Right ventricle myocardium superior (tissue), 1 donor: ENCODE measurements at places on chromosomes 12 and 14.

DNA sequence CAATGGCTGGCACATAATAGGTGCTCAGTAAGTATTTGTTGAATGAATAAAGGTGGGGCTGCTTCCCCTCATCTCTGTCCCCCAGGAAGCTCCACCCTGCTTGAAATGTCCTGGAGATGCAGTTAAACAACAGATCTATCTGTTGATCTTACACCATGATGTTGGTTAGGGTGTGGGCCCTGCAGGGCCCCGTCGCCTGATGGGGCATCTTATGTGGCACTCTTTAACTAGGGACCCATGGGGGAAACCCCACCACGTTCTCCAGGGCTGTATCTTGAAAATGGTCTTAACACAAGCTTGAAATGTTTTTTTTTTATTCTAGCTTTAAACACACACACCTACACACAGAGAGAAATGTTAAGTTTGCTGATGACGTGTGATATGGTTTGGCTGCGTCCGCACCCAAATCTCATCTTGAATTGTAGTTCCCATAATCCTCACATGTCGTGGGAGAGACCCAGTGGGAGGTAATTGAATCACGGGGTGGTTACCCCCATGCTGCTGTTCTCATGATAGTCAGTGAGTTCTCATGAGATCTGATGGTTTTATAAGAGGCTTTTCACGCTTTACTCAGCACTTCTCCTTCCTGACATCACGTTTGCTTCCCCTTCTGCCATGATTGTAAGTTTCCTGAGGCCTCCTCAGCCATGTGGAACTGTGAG lies 741.7 kb downstream of the VRK1 start:
- DNase-seq: no peak

DNA sequence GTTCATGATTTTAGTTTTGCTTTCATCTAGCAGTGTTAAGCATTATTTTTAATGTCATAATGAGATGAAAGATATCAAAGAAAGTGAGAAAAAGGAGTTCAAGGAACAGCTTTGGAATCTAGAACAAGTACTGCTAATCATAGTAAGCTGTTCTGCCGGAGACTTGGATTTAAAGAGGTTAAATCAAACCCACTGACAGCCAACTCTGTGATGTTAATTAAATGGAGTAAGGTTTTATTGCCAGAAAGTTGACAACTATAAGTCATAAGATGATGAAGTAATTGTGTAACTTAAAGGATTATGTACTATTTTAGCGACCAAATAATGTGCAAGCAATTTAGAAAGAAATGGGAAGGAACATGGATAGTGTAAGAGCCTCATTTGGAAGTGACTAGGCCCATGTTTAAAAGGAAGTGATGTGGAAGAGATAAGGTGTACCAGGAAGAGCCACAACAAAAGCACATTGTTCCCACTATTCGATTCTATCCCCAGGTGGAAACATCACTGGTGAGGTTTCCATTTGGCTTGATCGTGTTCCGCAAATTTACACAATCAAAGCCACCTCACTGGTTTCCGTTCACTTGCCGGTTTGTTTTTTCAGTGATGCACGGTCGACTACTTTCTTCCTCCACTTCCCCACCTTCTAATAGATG lies 388.5 kb downstream of the PAWR start:
- no peak for DNase-seq

DNA sequence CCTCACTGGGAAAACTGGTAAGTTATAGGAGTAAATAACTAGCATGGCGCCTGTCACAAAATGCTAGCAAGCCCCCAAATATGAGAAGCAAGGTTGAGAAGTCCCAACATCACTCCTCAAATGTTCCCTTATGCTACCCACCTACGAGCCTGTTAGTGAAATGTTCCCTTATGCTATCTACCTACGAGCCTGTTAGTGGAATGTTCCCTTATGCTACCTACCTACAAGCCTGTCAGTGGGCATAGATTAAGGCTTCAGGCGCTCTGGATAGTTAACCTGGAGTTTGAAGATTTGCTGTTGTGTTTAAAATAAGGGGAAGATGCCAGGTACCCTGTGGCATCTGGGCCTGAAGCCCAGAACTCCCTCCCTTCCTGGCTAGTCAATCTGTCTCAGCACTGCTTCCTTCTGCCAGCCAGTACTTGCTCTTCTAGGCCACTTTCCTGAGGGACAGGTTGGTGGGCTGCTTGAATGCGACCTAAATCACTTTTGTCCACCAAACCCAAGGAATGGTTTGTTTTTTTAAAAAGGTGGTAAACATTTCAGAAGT lies 67.1 kb upstream of the SINHCAF start:
- no peak for DNase-seq

GRCh38 chr14:56059054-56059453 lies 59.2 kb upstream of the PELI2 start:
- no peak for DNase-seq

DNA sequence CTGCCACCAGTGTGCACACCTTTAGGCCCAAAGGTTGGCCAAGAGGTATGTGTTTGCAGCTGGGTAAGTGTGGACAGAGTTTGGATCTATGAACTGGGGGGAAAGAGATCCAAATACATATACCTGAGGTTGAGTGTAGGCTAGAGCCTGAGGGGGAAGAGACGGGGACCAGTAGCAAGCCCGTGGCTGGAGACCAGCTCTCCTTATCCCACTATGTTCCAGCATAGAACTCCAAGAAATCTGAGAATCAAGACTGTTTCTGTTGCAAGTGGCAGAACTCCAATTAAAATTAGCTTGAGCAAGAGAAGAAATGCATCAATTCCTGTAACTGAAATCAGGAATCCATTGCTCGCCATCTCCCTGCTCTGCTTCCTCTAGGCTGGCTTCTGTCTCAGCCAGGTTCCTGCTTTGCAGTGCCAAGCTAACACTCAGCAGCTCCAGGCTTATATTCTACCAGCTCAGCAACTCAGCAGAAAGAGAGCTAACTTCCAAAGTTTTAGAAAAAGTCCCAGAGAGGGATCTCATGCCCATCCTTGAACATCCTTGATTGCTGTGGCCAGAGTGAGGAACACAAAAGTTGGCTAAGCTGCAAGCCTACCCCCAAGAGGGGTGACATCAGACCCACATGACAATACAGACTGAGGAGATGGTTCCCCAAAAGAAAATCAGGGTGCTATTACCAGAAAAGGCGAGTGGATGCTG lies 1.5 kb upstream of the PCK2 start:
- DNase-seq: no peak

DNA sequence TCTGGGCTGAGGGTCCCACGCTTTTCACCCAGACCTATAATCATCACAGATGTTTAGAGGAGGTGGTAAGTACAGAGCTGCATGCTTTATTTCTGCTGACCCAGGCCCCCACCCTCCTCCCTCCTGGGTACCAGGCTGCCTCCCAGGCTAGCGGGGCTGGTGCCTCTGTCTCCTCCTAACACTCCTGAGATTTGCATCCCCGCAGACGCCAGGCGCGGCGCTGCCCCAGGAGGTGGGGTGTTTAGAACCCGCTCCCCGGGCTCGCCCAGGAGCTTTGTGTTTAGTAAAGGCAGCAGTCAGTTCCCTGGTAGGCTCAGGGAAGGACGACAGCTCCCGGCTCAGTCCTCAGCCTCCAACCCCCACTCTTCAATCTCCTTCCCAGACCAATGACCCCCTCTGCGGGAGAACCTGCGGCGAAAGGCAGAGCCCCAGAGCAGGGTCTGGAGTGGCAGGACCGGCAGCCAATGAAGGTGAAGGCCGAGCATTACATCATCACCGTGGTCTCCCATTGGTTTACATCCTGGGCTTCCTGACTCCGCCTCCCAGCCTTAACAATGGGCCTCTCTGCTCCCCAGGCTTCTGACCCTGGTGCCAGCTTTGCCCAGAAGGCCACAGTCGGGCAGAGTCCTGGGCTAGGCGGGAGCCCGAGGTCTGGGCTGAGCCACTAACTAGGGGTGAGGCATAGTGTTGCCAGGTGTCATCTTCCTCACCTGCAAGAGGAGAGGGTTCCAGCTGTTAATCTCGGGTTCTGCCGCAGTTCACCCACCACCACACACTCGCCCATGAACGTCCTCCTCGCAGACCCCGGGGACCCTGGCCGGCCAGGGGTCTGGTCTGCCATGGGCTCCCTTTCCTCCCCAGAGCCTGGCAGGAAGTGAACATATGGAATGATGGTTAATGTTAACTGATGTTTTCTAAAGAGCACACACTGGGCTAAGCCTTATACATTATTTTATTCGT lies 57.5 kb downstream of the CALM1 start:
- DNase-seq: peak; percentile 83

DNA sequence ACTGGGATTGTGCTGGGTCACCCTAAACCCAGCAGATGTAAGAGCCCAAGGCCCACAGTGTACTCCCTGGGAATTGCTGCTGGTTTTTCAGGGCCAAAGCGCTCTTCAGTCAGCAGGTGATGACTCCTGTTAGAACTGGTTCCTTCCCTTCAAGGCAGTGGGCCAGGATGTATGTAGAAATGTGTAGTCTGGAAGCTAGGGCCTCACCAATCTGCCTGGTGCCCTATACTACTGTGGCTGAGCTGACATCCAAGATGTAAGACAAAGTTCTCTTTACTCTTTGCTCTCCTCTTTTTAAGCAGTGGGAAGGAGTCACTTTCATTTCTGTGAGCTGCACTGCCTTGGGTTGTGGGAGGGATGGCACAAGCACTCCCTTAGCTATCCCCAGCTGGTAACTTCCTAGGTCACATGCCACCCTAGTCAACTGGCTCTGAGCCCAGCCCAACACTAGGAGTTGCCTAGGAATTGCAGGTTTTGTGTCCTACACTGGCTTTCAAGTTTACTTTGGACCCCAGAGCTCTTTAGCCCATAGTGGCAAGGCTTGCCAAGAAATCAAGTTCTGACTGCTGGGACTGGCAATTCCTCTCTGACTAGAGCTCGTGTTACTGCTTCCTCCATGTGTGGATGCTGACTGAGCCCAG lies 249.2 kb downstream of the C12orf50 start:
- no peak for DNase-seq

- no peak for DNase-seq
Measured at GRCh38 chr14:70008284-70009262, 129.4 kb downstream of the SMOC1 start.

- no peak for DNase-seq
Measured at GRCh38 chr14:65478017-65478416, 65.5 kb downstream of the FUT8 start.

DNA sequence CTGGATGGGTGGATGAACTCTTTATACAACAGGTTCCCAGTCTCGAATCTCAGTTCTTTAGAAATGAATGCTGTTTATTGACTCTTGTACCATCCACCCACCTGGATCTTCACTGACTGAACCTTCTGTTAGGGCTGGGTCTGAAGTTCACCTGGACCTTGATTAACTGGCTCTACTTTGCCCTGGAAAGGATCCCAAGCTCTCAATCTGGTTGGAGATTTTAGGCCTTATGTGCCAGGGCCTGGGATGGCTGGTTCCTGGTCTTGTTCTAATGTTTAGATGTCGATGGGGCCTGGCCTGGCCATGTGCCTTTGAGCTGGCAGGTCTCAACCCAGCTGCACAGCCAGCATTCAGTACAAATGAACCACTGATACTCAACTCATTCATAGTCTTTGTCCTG lies 76.5 kb upstream of the MED13L start:
- DNase-seq: no peak

DNA sequence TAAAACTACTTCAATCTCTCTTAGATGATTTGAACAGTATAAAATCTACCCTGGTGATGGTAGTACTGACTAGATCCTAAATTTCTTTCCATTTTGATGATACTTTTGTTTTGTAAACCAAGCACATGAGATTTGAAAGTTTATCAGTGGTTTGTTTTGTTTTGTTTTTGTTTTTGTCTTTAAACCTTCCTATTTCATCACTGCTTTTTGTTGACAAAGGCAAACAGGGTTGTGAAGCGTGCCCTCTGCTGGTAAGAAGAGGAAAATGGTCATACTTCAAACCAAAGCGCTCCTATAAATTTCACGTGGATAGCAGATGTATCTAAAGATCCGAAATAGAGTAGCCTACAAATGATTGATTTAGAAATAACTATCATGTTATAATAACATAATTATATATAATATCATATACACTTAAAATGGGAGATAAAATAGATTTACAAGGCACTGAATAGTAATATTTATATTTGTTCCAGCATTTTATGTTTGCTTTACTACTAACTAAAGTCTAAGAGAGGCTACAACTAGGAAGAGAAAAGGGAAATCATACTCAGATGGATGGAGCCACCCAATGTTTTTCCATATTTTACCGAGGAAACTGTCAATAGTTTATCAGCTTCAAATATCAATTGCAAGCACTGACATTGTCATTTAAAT lies 254.0 kb upstream of the USP15 start:
- DNase-seq: no peak

DNA sequence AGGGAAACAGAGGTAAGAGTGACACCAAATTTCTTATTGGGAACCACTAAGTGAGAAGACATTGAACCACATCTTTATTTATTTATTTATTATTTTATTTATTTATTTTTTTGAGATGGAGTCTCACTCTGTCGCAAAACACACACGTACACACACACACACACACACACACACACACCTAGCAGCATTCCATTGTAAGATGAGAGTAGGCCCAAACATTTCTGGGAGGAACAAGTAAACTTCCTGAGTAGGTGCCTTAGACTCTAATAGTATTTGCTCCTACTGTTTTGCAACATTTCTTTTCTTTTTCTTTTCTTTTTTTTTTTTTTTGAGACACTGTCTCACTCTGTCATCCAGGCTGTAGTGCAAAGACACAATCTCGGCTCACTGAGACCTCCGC lies 7.1 kb upstream of the CDC42BPB start:
- DNase-seq: no peak

GRCh38 chr14:100372357-100373048 lies 49.4 kb downstream of the SLC25A47 start:
- DNase-seq: no peak

DNA sequence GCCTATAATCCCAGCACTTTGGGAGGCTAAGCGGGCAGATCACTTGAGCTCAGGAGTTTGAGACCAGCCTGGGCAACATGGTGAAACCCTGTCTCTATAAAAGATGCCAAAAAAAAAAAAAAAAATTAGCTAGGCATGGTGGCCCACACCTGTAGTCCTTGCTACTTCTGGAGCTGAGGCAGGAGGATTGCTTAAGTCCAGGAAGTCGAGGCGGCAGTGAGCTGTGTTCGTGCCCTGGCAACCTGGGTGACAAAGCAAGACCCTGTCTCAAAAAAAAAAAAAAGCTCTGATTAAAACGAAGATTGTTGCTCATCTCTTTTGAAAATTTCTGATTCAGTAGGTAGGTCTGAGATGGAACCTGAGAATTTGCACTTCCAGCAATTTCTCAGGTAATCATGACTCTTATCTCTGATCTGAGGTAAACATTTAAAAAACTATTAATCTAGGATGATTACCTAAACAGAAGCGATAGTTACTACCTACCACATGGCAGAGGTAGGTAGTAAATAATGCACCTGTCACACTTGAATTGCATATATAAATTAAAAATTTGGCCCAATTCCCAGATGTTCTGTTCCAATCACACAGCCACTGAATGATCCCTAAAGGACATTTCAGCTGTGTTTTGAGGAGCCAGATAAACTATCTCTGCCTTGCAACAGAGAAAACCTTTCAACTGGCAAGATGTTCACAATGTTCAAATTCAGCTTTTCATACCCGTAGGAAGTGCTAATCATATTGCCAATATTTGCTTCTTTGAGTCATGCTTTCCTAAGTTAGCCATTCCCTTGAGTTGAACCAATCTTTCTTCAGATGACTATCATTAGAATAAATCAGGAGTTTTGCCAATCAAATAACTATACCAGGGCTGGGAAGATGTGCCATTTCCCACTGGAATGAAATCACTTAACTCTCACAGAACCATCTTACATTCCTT lies 4.2 kb upstream of the TEP1 start:
- DNase-seq: no peak
